ENCODE measurements at places on chromosomes 3 and 15.

DNA sequence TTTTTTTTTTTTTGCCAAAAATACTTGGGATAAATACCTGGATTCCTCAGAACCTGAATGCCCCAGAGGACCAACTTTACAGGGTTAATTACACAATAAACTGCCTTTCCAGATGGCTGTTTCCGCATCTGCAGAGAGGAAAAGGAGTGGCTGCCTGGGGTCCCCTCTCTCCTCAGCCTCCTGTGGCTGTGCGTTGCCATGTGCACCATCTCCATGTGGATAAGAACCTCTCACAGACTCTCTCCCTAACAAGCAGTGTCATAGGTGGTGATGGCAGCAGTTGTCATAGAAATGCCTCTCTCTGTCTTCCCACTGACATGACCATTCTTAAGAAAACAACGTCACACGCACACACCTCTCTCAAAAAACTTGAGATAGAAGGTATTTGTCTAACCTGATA lies 179.4 kb downstream of the RPLP1 start:
- no peak for DNase-seq

GRCh38 chr3:183653209-183654064 lies 18.0 kb downstream of the KLHL24 start:
- peak; percentile 26 for DNase-seq

DNA sequence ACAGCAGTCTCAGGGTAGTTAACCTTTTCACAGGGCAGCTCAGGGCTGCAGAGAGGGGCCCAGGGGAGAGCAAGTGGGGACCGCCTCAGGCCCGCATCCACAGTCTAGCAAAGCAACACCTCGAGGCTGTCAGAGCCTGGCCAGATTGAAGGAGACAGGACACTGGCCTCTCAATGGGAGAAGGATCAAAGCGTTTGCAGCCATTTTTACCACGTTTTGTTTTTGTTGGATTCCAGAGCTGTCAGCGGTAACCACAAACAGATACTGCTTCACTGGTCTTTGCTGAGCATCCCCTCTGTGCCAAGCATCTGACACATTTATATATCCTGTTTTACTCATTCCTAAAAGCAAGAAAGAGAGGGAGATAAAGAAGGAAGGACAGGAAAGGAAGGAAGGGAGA lies 153.8 kb downstream of the SHQ1 start:
- DNase-seq = peak; percentile 53

- DNase-seq = no peak
Observed at GRCh38 chr3:30516238-30516637, 90.2 kb upstream of the TGFBR2 start.

DNA sequence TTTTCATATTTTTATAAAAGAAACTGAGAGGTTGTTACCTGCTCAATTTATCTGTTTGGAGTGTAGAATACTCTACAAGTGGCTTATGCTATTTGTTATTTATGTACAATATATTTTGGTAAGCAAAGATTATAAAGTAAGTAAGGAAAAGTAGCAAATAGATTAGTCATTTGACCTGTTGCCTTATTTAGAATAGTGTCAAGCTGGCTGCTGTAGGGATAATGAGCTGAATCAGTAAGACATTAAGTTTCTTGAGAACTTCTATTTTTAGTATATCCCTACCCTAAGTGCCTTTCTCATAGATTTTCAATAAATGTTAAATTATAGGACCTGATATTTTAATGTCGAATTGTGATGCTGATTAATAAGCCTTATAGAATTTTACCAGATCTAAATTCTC lies 37.2 kb downstream of the ECT2 start:
- DNase-seq = peak; percentile 58

DNA sequence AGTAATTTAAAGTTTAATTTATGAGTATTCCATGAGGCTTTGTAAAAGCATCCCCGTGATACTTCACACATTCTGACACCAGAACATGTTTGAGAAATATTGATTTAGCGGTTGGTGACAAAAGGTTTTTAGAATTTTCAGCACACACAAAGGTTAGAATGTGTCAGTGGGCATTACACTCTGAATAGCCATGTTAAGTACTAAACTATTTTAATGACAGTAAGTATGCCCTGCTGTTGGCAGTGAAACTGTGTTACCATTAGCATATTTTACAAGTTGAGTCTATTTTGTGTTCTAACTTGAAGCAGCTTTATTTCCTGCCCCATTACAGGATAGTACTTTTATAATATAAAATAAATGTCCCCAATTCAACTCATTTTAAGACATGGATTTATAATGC lies 66.5 kb downstream of the ADAMTSL3 start:
- DNase-seq = no peak

DNA sequence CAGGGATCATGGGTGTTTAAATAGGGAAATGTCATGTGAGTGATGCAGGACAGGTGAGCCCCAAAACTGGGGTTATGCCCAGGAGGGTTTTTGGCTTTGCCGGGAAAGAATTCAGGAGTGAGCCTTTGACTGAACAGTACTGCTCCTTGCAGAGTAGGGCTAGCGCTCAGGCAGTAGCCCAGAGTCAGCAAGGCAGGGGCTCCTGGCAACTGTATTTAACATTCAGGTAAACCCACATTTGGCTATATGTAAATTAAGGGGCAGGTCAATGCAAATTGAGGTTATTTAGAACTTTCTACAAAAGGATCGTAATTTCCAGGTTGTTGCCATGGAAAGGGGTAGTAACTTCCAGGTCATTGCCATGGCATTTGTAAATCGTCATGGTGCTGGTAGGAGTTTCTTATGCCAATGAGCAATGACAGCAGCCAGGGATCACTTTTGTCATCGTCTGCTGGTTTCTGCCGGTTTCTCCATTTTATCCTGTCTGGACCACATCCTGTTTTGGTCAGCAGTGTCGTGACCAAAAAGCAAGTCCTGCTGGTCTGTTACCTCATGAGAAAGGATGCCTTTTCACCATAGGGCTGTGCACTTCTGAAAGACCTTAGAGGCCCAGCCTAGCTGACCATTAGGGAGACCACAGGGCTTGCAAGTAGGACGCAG lies 24.3 kb downstream of the MTHFS start:
- peak; percentile 80 for DNase-seq

- DNase-seq = no peak
Observed at GRCh38 chr3:70606018-70606417, 293.6 kb upstream of the MDFIC2 start.

DNA sequence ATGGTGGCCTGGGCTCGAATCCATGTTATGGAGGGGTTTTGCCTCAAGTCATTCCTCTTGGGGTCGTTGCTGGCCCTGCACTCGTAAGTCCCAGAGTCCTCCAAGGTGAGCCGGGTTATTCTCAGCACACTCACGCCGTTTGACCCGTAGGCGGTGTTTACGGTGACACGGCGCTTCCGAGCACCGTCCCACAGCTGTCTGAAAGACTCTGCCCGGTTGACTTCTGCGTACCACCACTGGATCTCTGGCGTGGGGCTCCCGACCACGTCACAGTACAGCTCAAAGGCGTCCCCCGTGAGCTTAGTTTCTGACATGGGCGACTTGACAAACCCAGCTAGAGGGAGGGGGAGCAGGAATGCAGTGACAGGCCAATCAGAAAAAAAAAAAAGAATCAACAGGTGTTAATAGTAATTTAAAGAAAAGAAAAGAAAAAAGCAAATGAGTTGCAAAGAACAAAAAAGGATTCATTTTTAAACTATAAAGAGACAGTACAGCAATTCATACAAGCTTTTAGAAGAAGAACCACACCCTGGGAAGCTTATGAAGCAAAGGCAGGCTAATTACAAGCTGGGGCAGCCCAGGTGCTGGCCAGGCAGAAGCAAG lies 36.1 kb downstream of the NPTN start:
- no peak for DNase-seq

DNA sequence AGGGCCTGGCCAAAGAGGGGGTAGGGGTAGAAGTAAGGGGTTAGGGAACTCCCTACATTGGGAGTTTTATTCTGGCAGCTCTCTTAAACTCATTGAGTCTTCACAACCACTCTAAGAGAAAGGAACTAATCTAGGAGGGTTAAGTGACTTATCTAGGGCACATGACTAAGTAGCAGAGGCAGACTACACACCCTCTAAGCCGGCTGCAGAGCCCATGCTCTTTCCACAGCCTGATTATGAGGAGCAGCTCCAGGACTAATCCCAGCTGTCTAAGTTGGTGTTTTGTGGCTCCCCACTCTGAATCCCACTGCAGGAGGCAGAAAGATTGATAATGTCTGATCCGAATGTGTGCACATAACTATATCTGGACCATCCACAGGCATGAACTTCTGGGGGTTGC lies 374.6 kb downstream of the EPHB1 start:
- no peak for DNase-seq

- DNase-seq = no peak
Observed at GRCh38 chr3:146975476-146975875, 370.3 kb upstream of the PLSCR5 start.

- peak; percentile 35 for DNase-seq
Observed at GRCh38 chr3:20185331-20185678, 701 bp downstream of the SGO1 start.

GRCh38 chr3:125125821-125126245 lies 70.0 kb upstream of the HEG1 start:
- DNase-seq = peak; percentile 100

DNA sequence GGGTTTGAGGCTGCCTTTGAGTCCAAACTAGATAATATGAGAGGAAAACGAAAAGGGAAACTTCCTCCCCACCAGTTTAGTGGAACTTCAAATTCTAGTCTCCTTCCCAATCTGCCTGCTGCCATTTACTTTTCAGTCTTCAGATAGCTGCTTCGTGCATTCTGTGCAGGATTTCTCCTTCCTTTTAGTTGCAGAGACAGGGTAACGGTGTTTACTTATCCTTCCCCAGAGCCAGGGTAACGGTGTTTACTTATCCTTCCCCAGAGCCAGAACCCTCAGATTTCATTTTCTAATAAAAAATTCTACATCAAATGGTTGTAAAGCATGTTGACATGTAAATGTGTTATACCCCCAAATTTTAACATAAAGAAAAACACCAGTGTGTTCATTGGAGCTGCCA lies 282.6 kb downstream of the VPS13C start:
- no peak for DNase-seq

DNA sequence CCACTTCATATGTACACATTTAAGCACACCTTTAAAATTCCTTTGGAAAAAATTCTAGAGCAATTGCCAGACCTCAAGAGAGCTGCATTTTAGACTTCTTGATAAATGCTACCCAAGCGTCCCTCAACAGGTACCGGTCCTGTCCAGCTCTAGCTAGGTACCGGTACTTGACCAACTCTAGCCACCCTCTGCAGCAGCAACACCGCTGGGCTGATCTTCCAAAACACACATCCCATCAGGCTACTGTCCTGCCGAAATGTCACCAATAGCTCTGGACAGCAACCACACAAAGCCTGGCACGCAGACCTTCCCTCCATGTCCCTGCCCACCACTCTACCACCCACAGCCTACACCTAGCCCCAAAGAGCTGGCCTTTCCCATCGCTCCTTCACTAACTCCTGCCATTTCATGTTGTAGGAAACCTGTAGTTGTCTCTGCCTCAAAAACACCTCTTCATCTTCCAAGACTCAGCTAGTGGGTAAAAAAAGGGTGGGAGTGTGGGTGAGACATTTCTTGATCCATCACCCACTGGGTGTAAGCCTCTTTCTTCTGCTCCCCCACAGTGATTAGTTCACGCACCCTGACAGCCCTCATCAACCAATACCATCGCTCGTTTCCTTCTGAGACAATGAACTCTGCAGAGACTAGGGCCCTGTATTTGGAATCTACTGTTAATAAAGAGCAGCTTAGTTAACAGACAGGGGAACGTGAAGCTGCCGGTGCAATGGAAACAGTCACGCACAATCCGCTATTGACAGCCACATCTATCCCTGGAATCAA lies 6.8 kb downstream of the CHSY1 start:
- DNase-seq = no peak

DNA sequence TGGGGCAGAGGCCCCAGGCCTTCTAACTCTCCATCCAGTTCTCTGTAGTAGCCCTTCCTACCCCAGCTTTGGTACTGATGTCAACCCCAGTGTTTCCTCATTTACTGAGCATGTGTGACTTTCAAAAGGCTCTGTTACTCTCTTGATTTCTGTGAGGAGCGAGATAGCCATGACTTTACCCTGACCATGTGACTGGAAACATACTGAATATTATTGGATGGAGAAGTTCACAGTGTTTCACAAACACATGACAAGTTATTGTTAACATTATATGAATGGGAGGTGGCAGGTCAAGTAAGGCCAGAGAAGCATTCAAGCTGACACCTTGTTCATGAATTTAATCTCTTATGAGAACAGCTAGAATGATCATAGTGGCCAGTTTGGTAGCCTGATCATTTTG lies 53.7 kb downstream of the MAGI1 start:
- DNase-seq = no peak

Data from fibroblast of villous mesenchyme (primary cell).